Stimulated activated CD4-positive, alpha-beta T cell treated with anti-CD3 and anti-CD28 coated beads, Interleukin-4, amount 100 ng/mL, for 48 hours (primary cell): ENCODE measurements at places on chromosomes 3 and 15.

DNA sequence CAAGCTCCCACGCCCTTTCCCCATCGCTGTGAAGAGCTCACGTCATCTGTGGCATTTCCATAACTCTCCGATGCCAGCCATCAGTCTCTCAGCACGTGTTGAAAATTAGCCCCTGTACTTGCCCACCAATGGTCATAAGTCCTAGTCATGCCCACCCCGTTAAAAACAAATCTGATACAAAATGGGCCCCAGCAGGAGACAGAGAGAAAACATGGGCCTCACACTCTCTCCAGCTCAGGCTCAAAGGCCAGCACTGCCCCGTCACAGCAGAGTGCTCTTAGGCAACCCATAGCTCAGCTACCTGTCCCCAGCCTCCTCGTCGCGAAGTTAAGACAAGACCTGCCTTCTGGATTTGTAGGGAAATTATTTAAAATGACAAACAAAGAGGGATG lies 5.2 kb downstream of the GOLGA8B start:
- DNase-seq, result no peak

GRCh38 chr15:42110367-42110766 lies 16.0 kb upstream of the PLA2G4D start:
- DNase-seq, result no peak

DNA sequence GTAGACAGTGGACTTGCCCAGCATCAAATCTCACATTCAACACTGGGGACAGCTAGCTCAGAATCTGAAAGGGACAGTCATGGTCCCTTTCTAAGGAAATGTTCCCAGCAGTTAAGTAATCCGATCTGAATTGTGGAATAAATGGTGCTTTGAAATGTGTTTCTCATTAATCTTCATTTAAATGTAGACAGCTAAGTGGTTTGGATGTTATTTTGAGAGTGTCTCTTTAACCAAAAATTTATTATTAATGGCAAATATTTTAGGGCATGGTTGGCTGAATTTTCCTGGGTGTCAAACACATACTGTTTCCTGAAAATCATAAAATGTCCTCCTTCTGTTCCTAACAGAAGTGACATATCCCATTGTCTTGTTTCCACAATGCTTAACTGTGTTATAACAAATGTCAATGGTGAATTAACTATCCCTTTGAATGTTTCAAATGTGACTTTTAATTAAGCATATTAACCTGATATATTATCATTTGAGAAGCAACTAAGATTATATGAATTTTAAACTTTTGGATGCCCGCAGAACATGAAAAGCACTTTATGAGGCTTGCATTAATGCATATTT lies 210.8 kb downstream of the CHST2 start:
- DNase-seq, result no peak

- DNase-seq, result no peak
Observed at GRCh38 chr3:186181901-186182300, 73.0 kb upstream of the ETV5 start.

GRCh38 chr15:77459031-77459430 lies 38.3 kb downstream of the HMG20A start:
- DNase-seq, result no peak

GRCh38 chr3:51712038-51712420 lies 5.2 kb downstream of the GRM2 start:
- no peak for DNase-seq

DNA sequence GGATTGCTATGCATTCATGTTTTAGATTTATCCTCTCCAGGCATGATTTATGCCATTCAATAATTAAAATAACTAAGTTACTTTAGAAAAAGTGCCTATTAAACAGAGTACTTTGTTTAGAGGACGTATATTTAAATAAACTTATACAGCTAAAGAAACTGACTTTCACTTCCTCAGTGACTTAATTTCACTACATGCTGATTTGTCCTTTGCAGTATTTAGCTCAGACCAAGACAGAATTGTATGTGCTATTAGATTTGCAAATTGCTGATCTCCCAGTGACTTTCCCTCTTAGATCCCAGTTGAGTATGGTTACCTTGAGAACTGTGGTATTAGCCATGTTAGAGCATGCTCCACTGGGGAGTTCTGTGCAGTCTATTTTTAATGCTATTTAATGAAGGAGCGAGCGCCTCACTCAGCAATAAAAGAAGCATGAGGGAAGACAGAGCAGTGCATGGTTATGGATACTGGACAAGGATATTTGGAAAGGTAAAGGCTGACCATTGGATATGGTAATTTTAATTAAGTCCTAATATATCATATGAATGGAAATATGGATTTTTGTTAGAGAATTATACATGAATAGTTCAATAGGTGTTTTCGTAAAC lies 2.7 kb downstream of the ARPP21 start:
- no peak for DNase-seq

DNA sequence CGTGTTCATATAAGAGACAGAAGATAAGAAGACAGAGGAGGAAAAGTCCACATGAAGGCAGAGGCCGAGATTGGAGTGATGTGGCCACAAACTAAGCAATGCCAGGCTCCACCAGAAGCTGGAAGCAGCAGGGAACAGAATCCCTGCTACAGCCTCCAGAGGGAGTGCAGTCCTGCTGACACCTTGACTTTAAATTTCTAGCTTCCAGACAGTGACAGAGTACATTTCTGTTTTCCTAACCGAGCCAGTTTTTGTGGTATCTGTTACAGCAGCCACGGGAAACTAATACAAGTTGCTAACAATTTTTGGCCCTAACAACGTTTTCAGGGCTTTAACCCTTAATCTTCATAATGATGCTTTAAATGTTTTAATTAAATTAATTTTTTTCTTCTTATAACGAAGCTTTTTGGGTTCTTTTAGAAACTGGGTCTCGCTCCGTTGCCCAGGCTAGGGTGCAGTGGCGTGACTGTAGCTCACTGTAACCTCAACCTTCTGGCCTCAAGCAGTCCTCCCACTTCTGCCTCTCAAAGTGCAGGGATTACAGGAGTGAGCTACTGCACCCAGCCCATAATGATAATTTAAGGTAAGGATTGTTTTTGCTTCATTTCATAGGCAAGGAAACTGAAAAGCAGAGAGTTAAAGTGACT lies 202.3 kb upstream of the PROK2 start:
- no peak for DNase-seq

- no peak for DNase-seq
Observed at GRCh38 chr3:13561967-13562366, 13.0 kb downstream of the FBLN2 start.

DNA sequence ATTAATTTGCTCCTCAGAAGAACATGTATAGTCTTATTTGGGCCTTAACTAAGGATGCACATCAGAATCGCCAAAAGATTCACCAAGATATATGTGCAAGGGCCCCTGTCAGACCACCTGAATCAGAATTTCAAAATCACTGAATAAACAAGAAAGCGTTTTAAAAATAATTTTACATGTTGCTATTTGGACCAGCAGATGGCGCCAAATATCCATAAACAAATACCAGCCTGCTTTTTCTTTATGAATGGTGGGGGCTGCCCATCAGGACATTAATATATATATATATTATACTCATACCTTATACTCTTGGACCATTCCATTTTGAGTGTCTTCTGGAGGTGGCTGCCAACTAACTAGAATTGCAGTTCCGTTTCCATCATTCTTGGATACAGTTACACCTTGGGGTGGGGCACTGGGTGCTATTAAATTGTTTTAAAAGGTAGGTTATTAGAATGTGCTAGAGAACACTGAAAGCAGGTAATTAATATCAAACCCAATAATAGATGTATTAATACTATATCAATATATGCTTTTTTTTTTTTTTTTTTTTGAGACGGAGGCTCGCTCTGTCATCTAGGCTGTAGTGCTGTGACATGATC lies 1108.3 kb downstream of the ROBO1 start:
- DNase-seq, result no peak

GRCh38 chr3:105515372-105515771 lies 148.7 kb downstream of the ALCAM start:
- DNase-seq, result no peak

DNA sequence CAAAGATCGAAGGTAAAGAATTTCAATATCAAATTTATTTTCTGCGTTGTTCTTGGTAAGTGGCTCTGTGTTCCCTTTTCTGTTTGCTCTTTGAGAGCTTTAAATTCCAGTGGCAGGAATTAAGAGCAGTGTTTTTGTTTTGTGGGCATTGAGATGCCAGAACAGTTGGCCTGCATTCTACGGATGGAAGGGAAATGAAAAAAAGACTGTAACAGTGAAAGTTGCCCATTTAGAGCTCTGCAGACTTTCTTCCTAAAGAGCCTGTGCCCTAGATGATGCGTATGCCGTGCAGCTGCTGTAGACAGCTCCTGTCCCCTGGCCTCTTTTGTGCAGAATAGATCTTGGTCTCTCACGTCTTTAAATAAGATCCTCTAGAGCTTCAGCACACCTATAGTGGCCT lies 58.8 kb downstream of the KAT2B start:
- no peak for DNase-seq

- DNase-seq, result no peak
Observed at GRCh38 chr3:23170291-23170690, 32.8 kb upstream of the UBE2E2 start.

GRCh38 chr3:53269888-53270880 lies 14.4 kb upstream of the TKT start:
- DNase-seq, result no peak

GRCh38 chr15:61057376-61057775 lies 171.7 kb downstream of the RORA start:
- DNase-seq, result no peak

DNA sequence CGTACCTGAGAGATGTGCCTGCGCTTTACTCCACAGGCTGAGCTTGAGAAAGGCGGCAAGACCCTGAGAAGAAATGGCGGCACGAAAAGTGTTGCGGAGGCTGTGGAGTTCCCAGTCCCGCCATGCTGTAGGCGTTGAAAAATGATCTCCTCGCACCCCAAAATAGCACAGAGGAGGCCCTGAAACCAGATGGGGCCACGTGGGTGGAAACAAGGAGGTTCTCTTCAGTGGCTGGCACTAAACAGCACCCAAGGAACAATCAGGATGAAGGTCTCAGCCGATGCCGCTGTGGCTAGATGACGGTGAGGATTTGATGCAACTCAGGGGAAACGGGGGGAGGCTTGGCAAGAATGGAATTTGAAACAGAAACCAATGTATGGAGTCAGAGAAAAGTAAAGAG lies 57.3 kb downstream of the TMEM212 start:
- DNase-seq, result no peak

- DNase-seq, result peak; percentile 96
Observed at GRCh38 chr3:128879125-128879969, at the start of gene ACAD9. Gene ACAD9 (plus strand): TSS chr3:128879620. CDS start chr3:128879692, 72 bp downstream.

DNA sequence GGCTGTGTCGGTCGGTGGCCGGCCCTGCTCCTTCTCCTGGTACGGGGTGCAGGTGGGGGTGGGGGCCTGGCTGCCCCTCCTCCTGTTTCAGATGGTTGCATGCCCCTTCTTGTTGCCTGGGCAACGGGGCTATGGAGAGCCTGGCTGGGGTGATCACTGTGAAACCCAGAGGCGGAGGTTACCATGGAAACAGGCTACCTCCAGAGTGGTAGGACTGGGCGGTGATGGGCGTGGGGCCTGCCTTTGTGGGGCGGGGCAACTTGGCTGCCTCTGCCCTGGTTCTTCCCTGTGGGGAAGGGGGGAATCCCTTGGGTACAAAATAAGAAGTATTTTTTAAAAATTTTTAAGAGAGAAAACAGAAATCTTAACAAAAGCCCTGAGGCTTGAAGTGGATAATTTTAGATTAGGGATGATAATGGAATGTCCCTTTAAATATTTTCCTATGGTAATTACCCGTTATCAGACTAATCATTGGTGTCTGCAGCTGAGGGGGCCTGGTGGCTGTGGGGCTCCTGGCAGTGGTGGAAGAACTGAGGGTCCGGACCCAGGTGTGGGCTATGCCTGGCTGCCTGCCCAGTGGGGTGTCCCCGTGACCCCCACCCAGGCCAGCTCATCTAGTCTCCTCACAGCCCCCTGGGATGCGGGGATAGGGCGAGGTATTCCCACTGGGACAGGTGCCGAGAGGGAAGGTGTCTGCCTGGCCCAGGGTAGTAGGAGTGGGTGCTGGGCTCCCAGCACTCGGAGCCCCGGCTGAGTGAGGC lies 32.5 kb downstream of the PLXNA1 start:
- DNase-seq, result peak; percentile 4

GRCh38 chr3:128439226-128439625 lies 27.5 kb downstream of the DNAJB8 start:
- no peak for DNase-seq

DNA sequence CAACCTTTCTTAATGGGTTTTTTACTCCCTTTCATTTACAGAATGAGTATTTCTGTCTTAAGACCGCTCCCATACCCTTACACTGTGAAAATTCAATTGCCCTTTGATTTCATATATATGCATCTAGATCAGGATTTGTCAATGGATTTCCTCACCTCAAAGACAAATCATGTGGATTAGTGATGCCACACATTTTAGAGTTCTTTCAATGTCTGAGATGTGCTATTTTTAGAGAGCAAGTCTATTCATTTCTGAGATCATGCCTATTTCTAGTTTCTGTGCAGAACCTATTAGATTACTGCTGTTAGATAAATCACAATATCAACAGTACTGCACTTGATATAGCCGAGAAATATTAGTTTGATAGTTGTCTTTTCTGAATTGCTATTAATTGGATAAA lies 137.3 kb downstream of the GABRB3 start:
- no peak for DNase-seq

- no peak for DNase-seq
Observed at GRCh38 chr3:185781759-185782158, 43.1 kb downstream of the IGF2BP2 start.

DNA sequence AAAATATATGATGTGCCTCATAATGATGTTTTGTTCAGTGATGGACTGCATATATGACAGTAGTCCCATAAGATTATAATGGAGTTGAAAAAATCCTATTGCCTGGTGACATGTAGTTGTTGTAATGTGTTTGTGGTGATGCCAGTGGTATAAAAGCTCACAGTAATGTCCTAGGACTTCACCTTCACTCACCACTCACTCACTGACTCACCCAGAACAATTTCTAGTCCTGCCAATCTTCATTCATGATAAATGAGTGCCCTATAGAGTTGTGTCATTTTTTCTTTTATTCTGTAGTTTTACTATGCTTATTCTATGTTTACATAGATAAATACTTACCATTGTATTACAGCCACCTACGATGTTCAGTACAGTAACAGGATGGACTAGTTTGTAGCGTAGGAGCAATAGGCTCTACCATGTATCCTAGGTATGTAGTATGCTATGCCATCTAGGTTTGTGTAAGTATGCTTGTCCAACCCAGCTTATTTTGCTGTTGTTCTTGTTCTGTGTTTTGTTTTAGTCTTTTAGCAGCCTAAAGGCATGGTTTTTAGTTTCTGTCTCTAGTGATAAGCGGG lies 88.5 kb upstream of the LRRFIP2 start:
- no peak for DNase-seq

DNA sequence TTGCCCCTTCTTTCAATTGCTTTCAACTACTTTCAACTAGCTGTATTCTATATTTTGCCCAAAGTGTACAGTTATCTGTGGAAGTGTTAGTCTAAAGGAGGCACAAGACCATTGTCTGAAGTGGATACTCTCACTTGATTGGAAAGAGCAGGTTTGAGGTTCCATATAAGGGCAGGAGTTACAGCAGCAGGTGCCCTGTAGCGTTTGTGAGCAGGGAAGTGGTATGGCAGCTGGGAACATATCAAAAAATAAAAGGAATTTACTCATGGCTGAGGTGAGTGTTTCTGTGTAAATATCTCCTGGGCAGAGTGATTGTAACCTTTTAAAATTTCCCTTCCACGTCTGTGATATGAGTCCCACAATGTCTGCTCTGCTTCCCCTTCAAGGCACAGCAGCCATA lies 38.5 kb upstream of the DNAJC13 start:
- DNase-seq, result no peak
